RCC 7860 (cell line): ENCODE measurements at places on chromosomes 6 and 20.

- DNase-seq: no peak
Measured at GRCh38 chr6:87075168-87075567, 19.7 kb downstream of the CGA start.

- DNase-seq: no peak
Measured at GRCh38 chr6:36742146-36742545, 44.5 kb downstream of the RAB44 start.

DNA sequence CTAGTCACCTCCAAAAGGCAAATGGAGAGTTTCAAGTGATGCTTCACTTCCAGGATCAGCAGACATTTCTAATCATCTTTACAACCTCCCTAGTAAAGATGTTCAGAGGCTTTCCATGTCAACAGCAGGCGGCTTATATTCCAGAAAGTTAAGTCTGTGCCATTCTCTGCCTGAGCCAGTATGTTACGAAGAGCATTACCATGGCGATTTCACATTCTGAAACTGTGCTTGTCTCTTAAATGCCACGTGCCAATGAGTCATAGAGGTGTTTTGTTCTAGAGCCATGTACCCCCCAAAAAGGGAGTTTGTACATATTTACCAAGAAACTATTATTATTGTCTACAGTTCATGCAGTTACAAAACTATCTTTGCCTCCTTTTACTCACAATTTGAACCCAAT lies 319.5 kb downstream of the FOXA2 start:
- no peak for DNase-seq

DNA sequence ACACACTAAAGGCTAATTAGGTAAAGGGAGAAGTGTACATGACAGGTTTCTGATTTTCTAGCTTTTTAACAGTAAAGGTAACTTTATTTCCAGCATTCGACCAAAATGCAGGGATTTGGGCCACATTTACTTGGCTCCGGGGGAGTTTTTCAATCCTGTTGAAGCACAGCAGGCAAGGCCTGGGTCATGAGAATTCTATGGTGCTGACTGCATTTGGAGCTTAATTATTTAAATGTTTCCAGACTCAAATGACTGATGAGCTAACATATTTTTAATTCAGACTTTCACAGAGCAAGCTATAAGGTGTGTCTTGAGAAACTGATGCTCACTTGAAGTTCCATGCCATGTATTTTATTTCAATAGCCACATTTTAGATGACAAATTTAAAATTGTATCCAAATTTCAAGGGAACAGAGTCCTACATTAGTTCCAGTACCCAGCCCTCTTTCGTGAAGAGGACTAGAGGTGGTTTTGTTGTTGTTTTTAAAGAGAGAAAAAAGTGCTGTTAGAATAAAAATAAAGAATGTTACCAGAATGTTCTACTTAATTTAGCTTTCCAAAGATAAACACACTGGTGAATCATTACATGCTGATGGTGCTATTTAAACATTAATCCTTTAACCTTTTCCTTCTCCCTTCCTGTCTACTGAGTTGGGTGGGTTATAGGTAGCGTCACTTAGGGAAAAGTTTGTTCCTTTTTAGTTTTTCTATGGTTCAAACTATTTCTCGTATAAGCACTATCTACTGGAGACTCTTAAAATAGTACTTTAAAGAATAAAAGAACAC lies 82.3 kb upstream of the PHACTR2 start:
- DNase-seq: no peak

DNA sequence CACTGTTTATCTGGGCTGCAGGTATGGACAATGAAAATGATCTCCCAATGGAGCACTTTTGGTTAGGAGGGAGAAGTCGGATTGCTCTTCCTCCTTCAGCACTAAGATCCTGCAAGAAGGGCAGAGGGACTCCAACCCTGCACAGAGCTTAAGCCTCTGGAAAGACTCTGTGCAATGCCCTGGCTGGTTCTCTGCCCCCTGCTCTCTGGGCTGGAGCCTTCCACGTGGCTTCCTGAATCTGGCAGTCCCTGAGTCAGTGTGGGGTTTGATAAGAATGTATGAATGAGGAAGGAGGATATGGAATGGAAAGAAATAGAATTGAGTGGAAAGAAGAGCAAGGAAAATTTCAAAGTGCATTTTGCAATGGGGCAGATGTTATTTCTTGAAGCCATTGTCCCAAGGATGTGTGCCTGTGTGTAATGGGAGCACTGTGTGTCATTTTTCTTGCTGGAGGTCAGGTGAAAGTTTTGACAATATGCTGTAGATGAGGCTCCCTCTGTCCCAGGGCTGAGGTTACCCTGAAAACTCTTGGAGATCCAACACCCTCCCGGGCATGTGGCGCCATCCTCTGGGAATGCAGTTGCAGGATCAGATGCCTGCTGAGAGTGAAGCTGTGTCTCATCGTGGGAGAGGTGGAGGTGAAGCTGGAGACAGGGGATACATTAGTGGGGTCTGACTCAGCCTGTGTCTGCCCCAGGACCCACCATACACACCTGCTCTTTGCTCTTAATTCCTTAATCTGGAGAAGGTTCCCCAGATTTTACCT lies 16.3 kb upstream of the CST9L start:
- no peak for DNase-seq
